ENCODE measurements at places on chromosomes 6 and 20. TPM values are rescaled to one million over a fixed set of nuclear protein-coding genes. Genes with fewer than 3 reads are reported as not detected.

DNA sequence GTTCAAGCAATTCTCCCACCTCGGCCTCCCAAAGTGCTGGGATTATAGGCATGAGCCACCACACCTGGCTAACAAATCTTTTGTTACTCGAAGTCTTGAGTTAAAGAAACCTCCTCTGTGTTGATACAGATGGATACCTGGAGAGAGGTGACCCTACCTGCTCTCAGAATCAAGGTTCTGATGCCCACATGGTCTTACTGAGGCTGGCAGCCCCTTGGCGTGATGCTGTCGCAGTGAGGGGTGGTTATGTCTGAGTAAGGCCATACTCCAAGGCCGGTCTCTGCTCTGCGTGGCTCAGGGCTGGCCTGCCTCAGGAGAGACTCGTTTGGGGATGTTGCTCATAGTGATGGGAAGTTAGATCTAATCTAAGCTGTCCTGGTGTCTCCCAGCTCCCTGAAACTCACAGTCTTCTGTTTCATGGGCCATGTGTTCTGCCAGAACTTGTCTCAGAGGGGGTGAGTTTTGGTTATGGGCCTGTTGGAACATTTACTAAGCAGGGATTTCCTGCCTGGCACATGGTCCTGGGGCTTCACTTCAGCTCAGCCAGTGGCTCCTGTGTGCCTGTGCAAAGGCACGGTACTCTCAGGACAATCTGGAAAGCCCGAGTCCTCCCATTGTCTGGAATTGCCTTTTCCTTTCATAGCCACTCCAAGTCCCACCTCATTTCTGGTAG is 17.5 kb upstream of the TRAF3IP2 start:
- DNase-seq, result no peak

DNA sequence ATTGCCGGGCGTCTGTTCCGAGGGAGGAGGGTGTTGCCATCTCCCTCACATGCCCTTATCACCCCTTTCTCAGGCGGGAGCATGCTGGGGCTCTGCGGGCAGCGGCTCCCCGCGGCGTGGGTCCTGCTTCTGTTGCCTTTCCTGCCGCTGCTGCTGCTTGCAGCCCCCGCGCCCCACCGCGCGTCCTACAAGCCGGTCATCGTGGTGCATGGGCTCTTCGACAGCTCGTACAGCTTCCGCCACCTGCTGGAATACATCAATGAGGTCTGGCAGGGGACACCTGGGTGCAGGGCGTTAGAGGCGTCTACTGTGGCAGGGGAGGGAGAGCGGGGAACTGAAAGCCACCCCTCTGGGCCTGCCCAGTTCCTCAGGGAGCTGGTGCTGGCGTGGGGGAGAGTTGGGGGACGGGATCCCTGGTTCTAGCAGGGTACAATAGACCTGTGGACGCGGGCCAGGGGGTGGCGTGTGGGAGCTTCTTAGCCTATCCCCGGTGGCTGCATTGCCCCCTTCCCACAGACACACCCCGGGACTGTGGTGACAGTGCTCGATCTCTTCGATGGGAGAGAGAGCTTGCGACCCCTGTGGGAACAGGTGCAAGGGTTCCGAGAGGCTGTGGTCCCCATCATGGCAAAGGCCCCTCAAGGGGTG is 697 bp downstream of the PPT2 start:
- DNase-seq, result peak; percentile 77

- DNase-seq, result no peak
These were observed 220.7 kb upstream of the DEFB112 start for GRCh38 chr6:50270415-50270814.

TNF gene
- total RNA-seq, result 46.5 TPM

SNAP25 gene
- total RNA-seq, result not detected

All from activated CD4-positive, alpha-beta T cell treated with anti-CD3 and anti-CD28 coated beads, Interleukin-2, amount 10 ng/mL, durations not matched to agents 7 days and 5 days (primary cell).